T-helper 22 cell (primary cell): ENCODE measurements at places on chromosomes 16 and 17.

GRCh38 chr16:84616515-84616914, 1.4 kb downstream of the COTL1 start:
- no peak for DNase-seq

- no peak for DNase-seq
Measured at GRCh38 chr17:80154166-80154565, 7.2 kb upstream of the EIF4A3 start.

DNA sequence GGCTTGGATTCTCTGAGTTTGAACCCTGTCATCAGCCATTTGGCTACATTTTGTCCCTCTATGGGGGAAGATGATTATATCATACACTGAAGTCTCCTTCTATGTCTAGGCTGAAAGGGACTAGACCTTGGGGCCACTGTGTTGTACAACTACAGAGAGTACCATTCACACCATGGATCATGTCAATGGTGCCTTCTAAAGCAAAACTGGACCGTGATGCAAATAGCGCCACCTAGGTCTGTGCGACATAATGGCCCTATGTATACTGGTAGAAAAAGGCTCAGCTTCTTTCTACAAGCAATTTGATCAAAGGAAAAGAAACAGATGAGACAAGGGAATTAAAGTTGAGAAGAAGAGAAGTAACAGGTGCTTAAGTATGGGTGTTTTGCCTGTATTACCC, 100.7 kb downstream of the LYRM1 start:
- DNase-seq, result no peak

DNA sequence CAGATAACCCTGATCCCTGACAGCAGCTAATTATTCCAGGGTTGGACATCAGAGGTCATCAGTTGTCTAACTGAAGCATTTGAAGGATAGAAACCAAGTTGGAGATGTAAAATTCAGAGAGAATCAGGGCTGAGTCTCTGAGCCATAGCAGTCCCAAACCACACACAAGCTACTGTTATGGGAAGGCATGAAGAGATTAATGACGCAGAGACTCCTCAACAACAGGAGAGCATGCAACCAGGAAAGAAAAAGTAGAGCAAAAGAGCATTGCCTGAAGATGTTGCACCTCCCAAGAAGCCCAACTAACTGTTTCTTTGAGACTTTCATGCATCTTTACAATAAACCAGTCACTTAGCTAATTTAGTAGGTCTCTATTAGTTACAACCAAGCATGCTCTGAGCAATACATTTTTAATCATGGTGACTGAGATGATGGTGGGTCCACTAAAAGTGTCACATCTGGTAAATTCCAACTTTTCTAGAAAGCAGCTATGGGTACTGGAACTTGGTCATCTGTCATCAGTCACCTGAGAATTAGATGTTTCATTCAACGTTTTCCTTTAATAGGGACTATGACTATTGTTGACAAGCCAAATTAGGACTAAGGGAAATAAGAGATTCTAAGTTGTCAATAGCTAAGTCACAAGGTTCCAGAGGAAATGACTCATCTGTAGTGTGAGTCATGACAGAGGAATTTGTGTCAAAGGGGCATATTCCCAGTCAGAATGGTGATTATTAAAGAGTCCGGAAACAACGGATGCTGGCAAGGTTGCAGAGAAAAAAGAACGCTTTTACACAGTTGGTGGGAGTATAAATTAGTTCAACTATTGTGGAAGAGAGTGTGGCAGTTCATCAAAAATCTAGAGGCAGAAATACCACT, 239.8 kb downstream of the CHD9NB start:
- no peak for DNase-seq

DNA sequence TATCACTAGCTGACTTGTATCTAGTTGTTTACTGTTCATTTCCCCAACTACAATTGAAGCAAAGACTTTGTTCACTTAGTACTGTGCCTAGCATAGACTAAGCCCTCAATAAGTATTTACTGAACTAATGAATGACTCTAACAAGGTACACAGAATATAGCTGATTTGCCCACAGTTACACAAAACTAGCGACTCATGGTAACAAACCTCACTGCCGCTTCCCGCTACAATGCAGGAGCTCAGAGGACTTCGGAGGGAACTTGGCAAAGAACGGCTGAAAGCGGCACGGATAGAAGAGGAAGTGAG, 524 bp downstream of the EFTUD2 start:
- no peak for DNase-seq

DNA sequence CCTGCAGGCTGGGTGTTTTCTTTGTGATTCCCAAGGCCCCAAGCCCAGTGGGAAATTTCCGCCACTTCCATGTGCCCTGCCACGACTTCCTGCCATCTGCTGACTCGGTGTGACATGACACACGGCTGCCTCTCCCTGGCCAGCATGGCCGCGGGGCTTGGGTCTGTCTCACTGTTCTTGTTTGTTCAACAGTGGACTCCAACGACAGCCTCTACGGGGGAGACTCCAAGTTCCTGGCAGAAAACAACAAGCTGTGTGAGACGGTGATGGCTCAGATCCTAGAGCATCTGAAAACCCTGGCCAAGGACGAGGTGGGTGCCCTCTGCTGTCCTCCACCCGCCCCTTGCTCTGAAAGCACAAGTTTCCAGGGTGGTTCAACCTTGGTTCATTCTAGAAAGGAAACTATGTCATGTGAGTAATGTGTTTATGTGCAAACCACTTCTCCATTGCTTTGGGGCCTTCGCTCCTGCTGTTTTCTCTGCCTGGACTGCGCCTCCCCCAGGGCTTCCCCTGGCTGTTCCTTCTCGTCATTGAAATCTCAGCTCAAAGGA, 26.8 kb downstream of the KNOP1 start:
- no peak for DNase-seq

GRCh38 chr17:83179811-83180210, 100.4 kb downstream of the METRNL start:
- DNase-seq, result no peak

GRCh38 chr16:48244863-48245195, 729 bp downstream of the LONP2 start:
- no peak for DNase-seq

GRCh38 chr16:74738113-74738541, 36.5 kb downstream of the FA2H start:
- no peak for DNase-seq

DNA sequence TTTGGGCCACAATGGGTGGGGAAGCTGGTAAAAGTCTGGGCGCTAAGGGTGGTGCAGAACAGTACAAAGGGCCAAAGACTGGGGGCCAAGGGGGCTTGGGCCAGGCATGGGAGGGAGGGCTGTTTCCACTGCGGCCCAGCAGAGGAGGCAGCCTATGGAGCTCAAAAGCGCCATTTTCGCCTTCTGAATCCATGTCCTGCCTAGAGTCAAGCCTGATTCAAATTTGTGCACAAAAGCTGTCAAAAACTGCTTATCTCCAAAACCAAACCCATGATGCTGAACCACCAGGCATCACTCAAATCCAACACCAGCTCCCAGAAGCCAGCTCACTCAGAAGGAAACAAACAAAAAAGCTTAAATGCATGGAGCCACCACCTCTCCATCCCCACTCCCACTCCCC, 16.0 kb downstream of the COG7 start:
- DNase-seq, result no peak

DNA sequence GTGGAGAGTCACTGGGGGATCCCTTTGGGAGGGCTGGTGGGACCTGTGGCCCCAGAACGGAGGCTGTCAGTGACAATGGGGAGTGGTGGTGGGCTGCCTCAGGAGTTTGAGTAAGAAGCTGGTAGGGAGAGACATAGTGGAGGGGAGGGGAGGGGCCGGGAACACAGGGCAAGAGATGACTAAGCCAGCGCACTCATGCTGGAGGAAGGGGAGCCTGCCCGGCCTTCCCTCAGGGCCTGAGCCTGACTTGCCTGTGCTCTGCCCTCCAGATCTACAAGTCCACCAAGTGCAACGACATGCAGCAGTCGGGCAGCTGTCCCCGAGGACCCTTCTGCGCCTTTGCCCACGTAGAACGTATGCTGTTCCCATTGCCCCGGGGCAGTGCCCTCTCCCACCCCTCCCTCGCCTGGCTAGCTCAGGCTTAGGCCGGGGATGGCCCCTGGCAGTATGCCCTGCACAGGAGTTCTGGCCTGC, 29.3 kb downstream of the UNC13D start:
- no peak for DNase-seq

GRCh38 chr17:5500589-5501391, 14.4 kb downstream of the MIS12 start:
- peak; percentile 64 for DNase-seq

DNA sequence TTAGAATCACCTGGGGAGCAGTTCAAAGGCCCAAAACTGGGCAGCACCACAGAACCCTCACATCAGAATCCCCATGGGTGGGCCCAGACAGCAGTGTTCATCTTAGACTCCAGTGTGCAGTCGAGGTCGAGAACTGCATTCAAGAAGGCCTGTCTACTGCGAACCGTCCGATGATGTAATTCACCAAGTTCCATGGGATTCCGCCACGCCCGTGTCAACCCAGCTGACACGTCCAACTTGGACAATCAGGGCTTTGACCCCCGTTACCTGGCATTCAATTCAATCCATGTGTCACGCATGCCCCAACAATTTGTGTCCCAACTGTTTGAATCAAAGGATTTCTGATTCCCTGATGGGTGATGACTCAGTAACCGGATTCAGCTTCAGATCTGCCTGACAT, 9.2 kb downstream of the HSBP1 start:
- no peak for DNase-seq

- no peak for DNase-seq
Measured at GRCh38 chr16:84425696-84426095, 57.4 kb downstream of the ATP2C2 start.

GRCh38 chr16:53968454-53968853, 264.5 kb downstream of the FTO start:
- DNase-seq, result no peak

DNA sequence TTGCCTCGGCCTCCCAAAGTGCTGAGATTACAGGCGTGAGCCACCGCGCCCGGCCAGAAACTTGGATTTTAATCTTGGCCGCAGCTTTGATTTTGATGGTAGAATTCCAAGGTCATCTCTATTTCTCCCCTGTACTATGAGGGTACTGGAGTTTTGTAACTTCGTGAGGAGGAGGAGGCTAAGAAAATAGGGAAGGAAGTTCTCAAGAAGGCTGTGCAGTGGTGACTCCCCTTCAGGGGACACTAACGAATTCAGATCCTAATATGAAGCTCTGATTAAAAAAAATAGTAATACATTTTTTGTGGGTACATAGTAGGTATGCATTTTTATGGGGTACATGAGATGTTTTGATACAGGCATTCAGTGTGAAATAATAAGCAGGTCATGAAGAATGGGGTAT, 55.9 kb downstream of the LDHD start:
- DNase-seq, result no peak

GRCh38 chr16:54331241-54332002, 44.8 kb upstream of the IRX3 start:
- no peak for DNase-seq

- no peak for DNase-seq
Measured at GRCh38 chr17:39629494-39629880, 2.7 kb downstream of the PPP1R1B start.

DNA sequence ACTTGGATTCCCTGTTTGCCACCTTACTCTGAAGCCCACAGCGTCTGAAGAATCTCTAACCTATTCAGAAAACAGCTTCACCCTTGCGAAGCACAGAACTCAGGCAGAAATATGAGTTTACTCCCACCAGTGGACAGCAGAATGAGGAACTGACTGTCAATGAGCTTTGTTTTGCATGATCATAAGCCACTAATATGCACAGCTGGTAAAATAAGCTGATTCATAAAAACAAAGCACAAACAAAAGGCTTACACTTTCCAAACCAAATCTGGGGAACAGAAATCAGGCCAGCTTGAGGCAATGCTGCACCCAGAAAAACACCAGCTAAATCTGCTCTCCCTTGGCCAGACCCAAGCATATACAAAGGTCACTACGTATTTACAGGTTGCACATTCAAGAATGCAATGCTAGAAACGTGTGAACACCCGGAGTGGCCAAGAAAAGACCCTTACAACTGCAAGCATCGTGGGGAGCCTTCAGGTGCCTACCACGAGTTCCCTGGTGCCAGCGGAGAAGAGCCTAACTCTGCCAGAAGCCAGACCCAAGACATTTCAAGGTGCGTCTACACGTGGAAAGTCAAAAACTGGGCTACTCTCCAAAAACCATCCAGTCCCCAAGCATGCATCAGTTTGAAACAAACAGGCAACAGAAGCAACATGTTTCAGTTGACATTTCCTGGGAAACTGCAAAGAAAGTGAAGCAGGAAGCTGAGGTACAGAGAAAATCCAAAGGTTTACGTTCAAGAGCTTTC, 207.1 kb downstream of the ZFHX3 start:
- no peak for DNase-seq

GRCh38 chr17:10046786-10047785, 142.0 kb upstream of the RCVRN start:
- DNase-seq, result no peak

DNA sequence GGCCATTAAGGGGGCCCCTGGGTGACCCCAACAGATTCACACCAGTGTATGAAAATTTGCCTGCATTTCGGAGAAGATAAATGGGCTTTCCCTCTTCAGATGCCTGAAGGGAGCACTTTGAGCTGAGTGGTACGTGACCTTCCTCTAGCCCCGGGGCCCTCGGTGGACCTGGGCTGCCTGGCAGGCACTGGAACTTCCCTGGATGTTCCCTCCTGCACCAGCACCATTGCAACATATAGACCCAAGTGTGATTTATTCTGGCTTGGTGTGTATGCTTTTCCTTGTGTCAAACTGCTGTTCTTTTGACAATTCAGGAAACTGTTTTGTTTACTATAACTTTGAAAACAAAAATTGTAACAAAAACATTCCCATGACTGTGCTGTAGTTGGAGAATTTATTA, 93.8 kb downstream of the TNFRSF13B start:
- no peak for DNase-seq

GRCh38 chr16:88713568-88714419, 7.5 kb downstream of the CTU2 start:
- DNase-seq, result no peak

GRCh38 chr16:56980792-56981724, 8.3 kb upstream of the NLRC5 start:
- no peak for DNase-seq

DNA sequence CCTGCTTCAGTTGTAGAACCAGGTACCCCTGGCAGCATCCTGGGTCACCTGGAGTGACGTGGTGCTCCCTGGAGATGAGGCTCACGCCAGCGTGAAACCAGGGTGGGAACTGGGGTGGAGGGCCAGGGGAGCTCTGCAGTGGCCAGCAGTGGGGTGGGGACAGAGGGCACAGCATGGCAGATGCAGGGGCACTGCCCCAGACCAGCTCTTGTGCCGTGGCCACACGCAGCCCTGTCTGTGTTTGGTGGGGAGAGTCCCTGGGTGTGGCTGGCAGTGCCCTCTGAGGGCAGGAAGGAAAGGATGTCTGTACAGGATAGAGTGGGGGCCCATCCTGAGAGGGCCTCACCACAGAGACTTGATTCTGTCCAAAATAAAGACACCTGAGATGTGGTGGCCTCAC, 24.5 kb downstream of the ZNF750 start:
- no peak for DNase-seq

DNA sequence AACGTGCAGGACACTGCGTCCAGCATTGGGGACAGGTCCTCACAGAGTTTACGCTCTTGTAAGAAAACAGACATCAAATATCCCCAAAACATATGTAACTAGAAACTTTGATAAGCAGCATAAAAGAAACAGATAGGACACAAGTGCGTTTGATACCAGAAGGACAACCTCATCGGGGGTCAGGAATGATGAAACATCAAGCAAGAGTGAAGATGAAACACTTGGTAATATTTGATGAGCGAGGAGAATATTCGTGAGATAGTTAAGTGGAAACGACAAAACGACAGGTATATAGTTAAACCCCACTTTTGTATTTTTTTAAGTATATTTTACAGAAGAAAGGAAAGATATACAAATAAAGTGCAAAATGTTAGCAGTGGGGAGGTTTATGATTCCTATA, 55.9 kb downstream of the NXN start:
- DNase-seq, result no peak
